SHP77 treated with DMSO at 0.1 percent for 48 hours (cell line): ENCODE measurements at places on chromosomes 3 and 15.

- DNase-seq = no peak
Measured at GRCh38 chr3:186368176-186368575, 6.1 kb upstream of the DGKG start.

DNA sequence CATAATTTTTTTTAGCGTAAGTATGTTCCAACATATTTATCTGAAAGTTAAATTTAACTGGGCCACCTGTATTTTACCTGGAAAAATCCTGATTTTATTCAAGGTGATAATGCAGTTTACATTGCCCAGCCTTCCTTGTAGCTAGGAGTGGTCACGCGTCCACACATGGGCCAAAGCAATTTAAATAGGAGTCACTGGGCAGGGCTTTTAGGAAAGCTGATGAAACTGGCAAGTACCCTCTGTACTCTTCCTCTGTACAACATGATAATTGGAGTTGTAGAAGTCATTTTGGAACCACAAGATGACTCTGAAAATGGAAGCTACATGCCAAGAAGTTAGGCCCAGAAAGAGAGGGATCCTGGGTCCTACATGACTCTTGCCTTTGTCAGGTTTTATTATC lies 9.5 kb downstream of the BTD start:
- no peak for DNase-seq

- DNase-seq = no peak
Measured at GRCh38 chr3:122680475-122681283, at the start of gene PARP14. PARP14 (plus strand) TSS chr3:122680839; CDS start chr3:122680884, 45 bp downstream.

DNA sequence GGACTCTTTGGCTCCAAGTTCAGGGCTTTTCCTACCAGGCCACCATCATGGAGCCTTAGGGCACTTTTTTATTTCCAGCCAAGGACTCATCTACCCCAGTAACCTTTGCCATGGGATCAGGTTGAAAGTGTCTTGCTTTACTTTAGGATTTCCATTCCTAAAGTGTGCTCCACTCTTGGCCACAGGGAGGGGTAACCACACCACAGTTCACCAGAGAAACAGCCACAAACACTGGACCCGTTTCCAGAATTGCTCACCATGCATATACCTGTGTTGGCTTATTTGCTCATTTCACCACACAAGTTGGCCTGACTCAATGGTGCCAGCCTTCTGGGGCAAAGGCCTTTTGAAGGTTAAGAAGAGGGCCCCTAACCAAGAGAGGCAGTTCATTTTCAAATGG lies 70.6 kb upstream of the RAD18 start:
- DNase-seq = no peak

- DNase-seq = no peak
Measured at GRCh38 chr3:187954516-187954872, 199.5 kb upstream of the LPP start.

DNA sequence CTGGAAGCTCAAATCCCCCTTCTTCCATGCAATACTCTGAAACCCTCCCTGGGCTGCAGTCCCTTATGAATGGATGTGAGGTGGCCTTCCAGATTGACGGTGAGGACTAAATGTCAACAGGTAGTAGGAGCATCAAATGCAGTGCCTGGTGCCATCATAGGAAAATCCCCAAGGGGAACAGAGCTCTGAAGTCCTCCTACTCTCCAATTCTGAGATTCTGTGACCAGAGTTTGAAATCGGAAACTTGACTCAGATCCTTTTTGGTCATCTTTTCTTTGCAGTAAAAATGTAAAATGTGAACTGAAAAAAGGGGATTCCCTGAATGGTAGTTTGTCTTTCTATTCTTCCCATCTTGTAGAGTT lies 68.8 kb upstream of the TJP1 start:
- no peak for DNase-seq

DNA sequence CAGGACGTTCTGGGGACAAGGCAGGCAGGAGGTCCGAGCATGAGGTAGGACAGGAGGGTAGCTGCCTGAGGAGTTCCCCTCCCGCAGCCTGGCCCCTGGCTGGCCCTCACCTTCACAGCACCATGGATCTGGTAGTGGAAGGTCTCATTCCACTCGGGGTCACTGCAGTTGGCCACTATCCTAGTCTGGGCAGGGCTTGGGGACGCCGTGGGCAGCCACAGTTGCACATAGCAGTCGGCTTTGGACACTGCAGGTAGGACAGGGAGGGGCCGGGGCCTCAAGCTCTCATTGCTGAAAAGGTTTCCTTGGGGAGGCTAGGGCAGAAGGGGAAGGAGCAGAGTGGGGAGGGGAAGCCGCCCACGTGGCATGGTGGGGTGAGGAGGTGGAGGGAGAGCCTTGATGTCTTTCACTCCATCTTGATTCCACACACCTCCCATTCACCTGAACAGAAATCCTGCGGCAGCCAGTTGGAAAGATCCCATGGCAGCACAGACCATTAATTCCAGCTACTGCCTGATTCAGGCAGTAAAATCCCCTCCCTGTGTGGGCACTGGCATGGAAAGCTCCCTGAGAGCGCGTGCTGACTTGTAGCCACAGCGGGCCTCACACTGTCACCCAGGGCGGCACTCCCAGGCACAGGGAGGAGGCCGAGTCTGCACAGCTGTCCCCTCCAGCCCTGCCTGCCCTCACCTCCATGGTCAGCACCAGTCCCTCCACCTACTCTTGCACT lies 2.1 kb downstream of the PLA2G4F start:
- DNase-seq = no peak

DNA sequence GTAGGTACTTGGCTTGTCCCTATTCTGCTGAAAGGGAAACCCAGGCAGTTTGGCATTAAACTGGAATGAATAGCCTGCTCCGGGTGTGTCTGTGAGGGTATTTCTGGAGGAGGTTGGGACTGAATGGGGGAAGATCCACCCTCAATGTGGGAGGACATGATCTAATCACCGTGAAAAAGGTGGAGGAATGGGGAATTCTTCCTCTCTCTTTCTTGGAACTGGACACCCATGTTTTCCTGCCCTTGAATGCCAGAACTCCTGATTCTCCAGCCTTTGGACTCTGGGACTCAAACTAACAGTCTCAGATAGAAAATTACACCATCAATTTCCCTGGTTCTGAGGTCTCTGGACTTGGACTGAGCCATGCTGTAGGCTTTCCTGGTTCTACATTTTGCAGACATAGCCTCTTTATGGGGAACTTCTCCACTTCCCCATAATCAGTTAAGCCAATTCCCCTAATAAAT lies 391.7 kb downstream of the EDEM1 start:
- no peak for DNase-seq

GRCh38 chr3:107313711-107314110 lies 63.5 kb upstream of the CCDC54 start:
- no peak for DNase-seq

DNA sequence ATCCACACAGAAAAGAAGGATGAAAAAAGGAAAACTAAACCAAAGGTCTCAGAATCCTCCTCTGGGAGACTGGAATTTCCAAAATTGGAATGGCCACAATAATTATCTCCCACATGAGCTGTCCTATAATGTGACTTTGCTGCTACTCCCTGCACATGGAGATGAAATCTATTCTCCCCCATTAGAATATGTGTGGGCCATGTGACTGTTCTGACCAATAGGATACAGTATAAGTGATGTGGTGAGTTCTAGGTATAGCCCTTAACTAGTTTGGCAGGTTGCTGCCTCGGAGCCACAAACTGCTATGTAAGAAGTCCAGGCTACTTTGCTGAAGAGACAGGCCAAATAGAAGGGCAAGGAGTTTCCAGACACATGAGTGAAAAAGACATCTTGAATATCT lies 5.2 kb downstream of the TRIM59 start:
- no peak for DNase-seq
